ENCODE measurements at places on chromosomes 13 and 19. TPM values are rescaled to one million over a fixed set of nuclear protein-coding genes. Genes with fewer than 3 reads are reported as not detected.

C2CD4C gene
- 6.0 TPM for total RNA-seq

SULT2A1 gene
- not detected for total RNA-seq

KLF16 gene
- 29.2 TPM for total RNA-seq

LHB gene
- not detected for total RNA-seq

ARID3A gene
- total RNA-seq = 103 TPM

TEX30 gene
- total RNA-seq = 38.2 TPM

- no peak for DNase-seq
Observed at GRCh38 chr13:80400865-80401426, 60.0 kb upstream of the SPRY2 start.

- no peak for DNase-seq
Observed at GRCh38 chr13:25335856-25336255, 34.4 kb downstream of the NUP58 start.

DNA sequence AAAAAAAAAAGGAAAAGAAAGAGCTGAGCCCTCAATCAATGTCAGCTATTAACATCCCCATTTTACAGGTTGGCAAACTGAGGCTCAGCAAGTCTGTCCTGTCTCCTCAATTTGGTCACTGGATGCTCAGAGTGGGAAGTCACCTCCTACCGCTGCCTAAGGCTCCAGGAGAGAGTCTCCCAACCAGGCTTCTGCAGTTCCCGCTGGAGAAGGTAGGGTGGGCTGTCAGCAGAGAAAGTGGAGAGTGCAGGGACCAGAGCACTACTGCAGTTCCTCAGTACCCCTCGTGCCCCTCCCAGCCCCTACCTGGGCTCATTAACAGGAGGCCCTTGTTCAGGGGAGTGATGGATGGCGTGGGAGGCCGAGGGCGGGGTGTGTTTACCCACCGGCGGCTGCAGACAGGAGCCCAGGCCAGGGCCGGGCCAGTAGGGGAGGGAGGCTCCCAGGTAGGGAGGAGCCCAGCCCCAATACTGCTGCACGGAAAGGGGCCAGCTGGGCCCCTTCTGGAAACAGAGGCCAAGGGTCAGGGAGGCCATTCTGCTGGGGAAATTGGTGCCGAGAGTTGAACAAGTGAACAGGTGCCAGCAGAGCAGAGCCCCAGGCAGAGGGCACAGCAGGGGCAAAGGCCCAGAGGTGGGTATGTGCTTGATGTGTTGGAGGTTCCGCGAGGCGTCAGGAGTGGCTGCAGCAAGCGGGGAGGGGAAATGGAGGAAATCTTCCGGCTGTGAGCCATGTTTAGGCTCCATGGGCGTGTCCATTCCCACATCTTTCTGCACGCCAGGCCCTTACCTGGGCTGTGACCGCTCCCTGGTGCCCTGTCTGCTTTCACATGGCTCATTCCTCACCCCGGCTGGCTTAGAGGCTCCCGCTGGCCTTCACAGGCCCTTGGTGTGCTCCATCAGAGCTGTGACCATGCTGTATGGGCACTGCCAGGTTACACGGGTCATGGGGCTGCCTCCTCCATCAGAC, 7.6 kb upstream of the COMP start:
- DNase-seq = no peak

DNA sequence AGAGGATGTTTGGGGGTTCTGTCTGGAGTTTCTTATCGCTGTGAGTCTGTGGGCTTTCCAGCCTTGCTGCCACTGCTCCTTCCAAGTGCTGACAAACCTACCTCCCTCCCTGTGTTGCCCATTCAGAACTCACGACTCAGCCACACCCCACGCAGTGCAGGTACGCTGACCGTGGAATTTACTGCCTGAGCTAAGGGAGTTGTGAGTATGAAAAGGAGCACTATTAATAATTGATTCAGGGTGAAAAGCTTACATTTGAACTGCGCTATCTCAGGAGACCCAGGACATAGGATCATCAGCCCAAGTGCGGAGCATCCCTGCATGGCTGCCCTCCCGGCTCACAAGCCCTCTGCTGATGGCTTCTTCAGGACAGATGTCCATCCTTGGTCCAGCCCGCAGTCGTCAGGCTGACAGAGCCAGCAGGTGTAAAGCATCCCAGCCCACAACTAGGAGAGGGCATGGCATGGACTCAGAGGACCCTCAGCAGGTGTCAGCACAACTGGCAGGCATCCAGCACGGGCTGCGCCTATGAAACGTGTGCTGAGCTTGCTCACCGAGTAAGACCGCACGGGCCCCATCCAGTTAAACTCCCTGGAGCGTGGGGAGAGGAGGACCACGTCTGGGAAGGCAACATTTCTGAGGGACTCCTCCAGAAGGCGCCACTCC, 244.0 kb downstream of the COL4A1 start:
- no peak for DNase-seq

DNA sequence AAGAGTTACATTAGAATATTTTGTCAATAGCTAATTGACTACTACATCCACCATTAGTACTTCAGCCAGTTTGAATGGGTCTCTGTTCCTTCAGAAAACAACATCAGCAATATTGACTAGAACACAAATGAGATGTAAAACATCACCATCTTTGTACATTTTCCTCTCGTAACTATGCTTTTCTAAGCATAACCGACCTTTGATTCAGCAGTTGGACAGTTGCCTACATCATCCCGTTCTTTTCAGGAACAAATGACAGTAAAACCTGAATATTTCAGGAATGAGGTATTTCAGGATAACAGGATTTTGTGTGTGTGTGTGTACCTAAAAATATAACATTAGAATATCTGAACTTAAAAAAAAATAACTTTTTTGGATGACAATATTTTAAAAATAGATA, 60.9 kb downstream of the STARD13 start:
- DNase-seq = no peak

GRCh38 chr19:40717325-40717879, 490 bp downstream of the ITPKC start:
- no peak for DNase-seq

GRCh38 chr19:8457209-8457608, 12.4 kb downstream of the HNRNPM start:
- DNase-seq = no peak

- DNase-seq = no peak
Observed at GRCh38 chr19:29371251-29372090, 154.3 kb upstream of the VSTM2B start.

DNA sequence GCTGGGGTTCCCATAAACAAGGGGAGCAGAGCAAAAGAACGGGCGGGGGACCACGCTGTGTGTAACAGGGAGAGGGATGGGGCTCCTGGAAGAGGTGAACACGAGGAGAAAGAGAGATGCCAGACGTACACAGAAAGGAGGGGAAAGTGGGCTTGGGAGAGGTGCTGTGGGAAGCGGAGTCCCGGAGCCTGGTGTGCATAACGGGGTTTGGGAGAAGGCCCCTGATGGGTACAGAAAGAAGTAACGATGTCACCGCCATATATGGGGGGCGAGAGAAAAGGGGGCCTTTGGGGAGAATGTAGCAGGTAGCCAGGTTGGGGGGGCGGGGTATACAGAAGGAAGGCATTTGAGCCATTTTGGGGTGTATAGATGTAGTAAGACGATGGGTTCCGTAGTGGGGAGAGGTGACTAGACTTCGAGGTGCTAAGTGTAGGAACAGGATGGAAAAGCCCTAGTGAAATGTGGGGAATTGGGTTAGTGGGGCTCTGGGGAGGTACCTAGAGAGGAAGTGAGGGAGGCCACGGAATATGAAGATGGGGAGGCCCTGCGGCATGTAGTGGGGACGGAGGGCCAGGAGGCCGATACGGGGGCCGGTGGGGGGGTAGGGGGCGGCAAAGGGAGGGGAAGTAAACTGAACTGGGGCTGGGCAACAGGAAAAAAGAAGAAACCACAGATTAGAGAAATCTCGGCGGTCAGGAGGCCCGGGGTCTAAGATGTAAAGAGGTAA, 787 bp downstream of the ZNF580 start:
- DNase-seq = peak; percentile 38

- DNase-seq = no peak
Observed at GRCh38 chr19:45138303-45138751, 22.5 kb downstream of the NKPD1 start.

- DNase-seq = no peak
Observed at GRCh38 chr13:66623129-66623820, 606.9 kb downstream of the PCDH9 start.

DNA sequence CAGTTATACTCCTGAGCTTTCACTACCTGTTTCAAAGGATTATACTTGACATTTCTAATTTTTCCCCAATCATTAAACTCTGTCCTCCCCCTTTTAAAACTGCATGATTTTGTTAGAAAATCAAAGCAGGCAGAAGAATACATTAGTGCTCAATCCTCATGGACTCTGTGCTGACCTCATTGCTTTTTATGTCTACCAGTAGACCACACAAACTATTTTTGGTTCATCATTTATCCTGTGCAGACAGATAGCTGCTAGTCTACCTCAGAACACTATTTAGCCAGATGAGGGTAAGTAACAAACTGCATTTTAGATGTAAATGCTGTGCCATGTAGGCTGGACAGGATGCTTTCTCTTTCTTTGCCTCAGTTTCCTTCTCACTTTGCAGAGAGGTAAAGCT, 235.9 kb downstream of the DCT start:
- no peak for DNase-seq

GRCh38 chr19:17240062-17240752, 5.5 kb downstream of the NR2F6 start:
- DNase-seq = no peak

DNA sequence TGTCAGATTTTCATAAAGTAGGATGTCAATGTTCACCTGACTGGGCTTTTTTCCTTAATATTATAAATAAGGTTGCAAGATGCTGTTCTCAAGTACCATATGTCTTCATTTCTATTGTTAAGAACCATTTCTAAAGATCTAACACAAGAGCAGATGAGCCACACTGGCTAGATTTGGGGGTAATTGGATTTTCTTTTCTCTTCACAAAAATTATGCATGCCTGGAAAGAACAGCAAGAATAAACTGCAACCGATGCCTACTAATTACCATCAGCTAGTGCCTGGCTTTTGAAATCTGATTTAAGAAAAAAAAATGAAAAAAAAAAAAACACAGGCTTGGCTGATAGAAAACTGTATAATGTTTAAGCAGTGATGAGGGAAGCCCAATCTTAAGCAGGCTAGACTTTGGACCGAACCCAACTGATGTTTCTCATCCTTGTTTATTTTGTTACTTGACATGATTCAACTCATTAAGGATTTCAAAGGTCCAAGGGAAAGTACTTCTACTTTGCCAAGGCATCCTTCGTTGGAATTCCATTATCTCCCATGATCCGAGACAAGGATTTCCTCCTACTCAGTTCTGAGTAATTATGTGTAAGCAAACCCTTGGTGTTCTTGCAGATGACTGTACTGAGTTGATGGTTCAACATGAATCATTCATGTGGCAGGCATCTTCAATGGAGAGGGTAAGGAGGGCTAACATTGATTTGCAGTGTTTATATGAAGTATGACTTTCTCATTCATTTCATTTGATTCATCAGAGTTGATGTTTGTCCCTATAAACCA, 300.5 kb downstream of the SPRY2 start:
- DNase-seq = no peak

DNA sequence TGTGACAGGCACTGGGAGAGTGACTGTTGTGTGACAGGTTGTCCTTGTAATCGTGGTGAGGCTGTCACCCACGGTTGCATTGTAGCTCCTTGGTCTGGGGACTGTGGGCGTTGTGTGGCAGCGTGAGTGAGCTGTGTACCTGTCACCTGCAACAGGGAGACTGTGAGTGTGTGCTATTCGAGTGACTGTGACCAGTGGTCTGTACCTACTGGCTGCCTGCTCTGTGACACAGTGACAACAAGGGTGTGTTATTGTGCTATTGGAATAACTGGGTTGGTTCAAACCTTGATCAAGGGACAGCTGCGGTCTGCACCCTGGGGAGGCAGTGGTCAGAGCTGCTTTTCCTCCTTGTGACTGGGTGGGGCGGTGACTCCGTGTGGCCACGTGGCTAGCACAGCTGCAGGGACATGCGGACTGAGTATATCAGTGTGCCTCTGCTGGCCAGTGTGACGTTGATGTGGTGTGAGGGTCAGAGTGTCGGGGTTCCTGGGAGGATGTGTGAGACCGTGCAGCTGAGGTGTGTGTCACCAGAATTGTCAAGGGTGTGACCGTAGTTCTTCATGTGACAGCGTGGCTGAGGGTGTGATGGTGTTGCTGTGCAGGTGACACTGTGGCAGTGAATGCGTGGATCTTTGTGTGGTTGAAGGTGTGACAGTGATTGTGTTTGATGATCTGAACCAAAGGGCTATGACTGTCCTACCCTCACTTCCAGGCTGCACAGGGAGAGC, 10.1 kb upstream of the NFIX start:
- DNase-seq = no peak
